GM23338 (cell line): ENCODE measurements at places on chromosomes 4 and X. TPM values are rescaled to one million over a fixed set of nuclear protein-coding genes. Genes with fewer than 3 reads are reported as not detected.

DNA sequence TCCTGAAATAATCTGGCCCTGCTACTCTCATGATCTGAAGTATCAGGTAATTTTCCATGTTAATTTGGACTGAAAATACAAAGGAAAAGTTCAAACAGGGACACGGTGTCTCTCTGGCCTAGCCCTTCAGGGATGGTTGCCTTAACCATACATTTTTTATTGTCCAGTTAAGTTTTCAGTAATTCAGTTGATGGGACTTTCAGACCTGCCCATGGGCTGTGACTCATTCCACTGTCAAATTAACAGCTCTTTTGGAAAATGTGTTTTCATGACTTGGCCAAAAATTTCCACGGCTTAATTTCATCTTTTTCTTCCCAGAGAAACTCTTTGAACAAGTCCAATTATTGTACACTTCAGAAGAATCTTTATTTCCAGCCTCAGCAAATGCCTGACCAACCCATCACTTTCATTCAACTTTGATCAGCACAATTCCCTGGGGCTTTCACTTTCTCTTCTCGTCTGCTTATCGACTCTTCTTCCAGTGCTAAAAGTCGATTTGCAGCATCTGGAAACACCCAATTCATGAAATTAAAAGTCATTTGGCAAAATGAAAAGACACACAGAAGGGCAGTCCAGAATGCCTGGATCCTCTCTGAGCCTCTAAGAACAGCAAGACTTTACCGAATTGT is 293.9 kb downstream of the RAB28 start:
- no peaks in the 10 kb centered on the region; the same call in 1 of the 2 replicates for H3K4me1 ChIP-seq
- H3K4me3 ChIP-seq: no peak overlapping the region
- no peak overlapping the region for H3K27ac ChIP-seq
- no peak for DNase-seq

Gene ELOVL6
- 84.6 and 89.5 TPM in 2 replicates for total RNA-seq

GRCh38 chr4:184893801-184894571 is 68.2 kb upstream of the ACSL1 start:
- H3K36me3 ChIP-seq: no peaks in the 10 kb centered on the region
- no peaks in the 10 kb centered on the region for H3K27me3 ChIP-seq
- no peaks in the 10 kb centered on the region for H3K4me1 ChIP-seq
- no peak overlapping the region for H3K27ac ChIP-seq

GRCh38 chrX:150899191-150899757 is 806 bp upstream of the CD99L2 start:
- H3K4me3 ChIP-seq: peak overlapping the region; percentile 70
- H3K4me1 ChIP-seq: peaks cover 37% of the 10 kb centered on the region
- no peaks in the 10 kb centered on the region for H3K36me3 ChIP-seq
- H3K27me3 ChIP-seq: no peaks in the 10 kb centered on the region
- DNase-seq: peak; percentile 50

- H3K4me3 ChIP-seq: no peak overlapping the region
- no peaks in the 10 kb centered on the region for H3K27me3 ChIP-seq
- H3K4me1 ChIP-seq: no peaks in the 10 kb centered on the region
- no peak overlapping the region for H3K27ac ChIP-seq
- no peaks in the 10 kb centered on the region for H3K36me3 ChIP-seq
- DNase-seq: no peak
Measured at GRCh38 chr4:68617003-68617698, 41.0 kb upstream of the UGT2B17 start.

DNA sequence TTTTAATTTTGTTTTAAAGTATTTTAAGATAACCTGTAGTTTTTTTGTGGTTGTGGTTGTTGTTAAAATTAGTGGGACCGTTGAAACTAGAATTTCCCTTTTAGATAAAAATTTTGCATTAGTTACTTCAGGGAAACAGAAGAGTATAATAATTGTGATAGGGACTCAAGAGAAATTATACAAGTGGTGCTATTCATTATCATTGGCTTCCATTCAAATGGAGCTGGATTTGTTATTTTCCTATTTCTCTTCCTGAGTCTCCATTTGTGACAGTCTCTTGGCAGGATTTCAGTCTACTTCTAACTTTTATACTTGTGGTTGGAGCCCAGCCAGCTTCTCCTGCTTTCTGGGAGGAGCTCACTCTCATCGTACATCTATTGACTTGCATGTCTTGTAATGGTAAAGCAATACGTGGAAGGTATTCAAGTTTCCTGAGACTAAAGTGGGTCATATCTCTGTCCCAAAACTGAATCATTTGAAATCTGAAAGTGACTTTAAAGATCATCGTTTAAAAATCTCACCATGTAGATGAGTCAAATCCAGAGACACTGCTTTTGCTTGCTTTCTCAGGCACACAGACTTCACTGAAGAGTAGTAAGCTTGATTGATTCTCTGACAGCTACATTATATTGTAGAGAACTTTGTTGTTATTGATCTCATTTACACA is 155.8 kb downstream of the RPA4 start:
- no peaks in the 10 kb centered on the region; the same call in 1 of the 2 replicates for H3K4me1 ChIP-seq
- no peak for DNase-seq
- H3K4me3 ChIP-seq: no peak overlapping the region

DNA sequence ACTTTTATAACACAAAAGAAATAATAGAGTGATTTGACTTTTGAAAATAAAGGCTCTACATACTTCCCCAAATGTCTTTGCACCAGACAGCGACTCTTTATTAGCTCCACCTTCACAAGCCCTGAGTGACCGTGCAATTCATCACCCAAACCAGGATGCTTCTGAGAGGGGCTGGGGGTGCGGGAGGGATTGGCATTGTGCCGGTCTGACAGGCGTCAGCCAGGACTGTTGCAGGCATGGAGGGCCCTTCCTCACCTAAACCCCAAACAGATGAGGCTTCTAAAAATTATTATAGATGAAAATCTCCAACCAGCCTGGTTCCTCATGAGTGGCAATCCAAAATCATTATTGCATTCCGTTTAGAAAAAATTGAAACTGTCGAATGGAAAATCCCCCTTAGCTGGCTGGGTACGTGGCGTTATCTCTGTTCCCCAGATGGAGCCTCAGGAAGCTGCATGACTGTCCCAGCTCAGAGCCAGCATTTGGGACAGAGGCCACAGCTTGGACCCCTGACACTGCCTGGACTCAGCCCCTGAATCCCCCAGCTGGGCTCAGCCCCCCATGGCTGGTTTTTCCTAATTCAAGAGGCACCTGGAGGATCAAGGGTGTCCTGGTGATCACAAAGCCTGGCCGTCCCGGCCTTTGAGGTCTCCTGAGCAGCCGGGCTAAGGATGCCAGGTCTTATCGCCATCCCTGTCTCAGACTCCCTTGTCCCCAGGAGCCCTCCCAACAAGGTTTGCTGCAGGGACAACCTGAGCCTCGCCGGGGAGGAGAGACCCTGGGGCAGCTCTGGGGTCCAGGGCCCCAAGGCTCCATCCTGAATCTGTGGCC is 60.4 kb downstream of the SORCS2 start:
- H3K27ac ChIP-seq: no peak overlapping the region
- H3K4me1 ChIP-seq: no peaks in the 10 kb centered on the region
- DNase-seq: no peak
- H3K36me3 ChIP-seq: no peaks in the 10 kb centered on the region
- no peaks in the 10 kb centered on the region for H3K27me3 ChIP-seq

Gene PAGE4
- not detected in 2 replicates for total RNA-seq

Gene NUP62CL
- 6.4 and 11.2 TPM in 2 replicates for total RNA-seq

DNA sequence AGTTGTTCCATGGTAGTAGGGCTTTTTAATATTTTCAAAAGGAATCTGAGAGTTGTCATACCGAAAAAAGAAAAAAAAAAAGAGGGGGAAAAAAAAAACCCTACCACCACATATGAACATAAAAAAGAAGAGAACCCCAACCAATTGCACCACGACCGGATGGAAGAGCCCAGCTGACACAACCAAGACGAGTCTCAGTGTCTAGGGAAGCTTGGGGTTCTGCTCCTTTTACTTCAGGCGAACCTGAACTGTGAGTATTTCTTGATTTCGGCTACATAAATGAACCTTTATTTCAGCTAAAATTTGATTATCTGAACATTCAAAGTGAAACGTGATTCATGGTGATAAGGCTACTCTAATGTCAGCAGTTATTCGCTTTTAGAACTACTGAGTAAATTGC is at the start of gene GPR34:
GPR34 (plus strand) TSS at position 139 of the 400 bp plus-strand sequence. CDS start 6,661 bp downstream, outside the sequence.
- H3K4me3 ChIP-seq: no peak within 1 kb of the TSS
- H3K27me3 ChIP-seq: no peaks in the 10 kb centered on the region
- H3K27ac ChIP-seq: no peak within 1 kb of the TSS

Gene IDH3G
- total RNA-seq: 43.0 and 49.0 TPM in 2 replicates

DNA sequence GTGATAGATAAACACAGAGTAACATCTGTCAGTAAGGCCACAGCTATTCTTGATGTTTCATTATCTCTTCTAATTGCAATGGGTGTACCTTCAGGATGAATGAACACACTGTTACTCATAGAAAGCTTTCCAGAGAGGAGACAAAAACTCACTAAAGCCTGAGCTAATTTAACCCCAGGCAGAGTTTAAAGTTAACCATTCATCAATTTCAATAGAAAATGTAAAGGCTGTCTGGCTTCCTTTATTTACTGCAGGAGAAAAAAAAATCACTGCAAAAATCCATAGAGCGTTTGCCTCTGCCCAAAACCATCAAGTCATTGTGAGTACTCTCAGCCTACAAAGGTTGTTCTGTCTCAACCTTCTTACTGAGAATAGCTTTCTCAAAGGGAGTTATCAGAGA is 376.9 kb downstream of the PPP4R3C start:
- H3K27me3 ChIP-seq: no peaks in the 10 kb centered on the region
- no peak overlapping the region for H3K4me3 ChIP-seq
- H3K36me3 ChIP-seq: no peaks in the 10 kb centered on the region

- DNase-seq: peak; percentile 91
- H3K27me3 ChIP-seq: peaks cover 55% of the 10 kb centered on the region
- no peaks in the 10 kb centered on the region for H3K36me3 ChIP-seq
- H3K4me3 ChIP-seq: peak overlapping the region; percentile 69
- H3K27ac ChIP-seq: no peak overlapping the region
Measured at GRCh38 chr4:127782025-127782274, 172 bp upstream of the HSPA4L start.

Gene SLC49A3
- total RNA-seq: 2.6 and 3.7 TPM in 2 replicates

Gene TMPRSS11D
- total RNA-seq: not detected in 2 replicates

DNA sequence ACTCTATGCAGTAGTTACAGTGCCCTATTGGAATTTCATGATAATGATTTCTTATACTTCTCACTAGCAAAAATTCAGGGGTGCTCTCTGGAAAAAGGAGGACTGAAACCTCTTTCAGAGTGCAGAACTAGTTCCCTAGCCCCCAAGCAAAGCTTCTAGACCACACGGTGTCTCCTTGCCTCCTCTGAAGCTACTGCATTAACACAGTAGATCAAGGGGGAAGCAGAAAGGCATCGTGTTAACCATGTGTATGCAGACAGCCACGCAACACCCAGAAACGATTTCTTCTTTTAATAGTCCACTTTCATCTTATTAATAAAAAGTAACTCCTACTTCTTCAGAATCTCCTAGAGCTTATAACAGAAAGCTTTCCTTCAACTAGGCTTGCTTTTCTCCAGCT is 44.7 kb downstream of the MAML3 start:
- no peak overlapping the region for H3K4me3 ChIP-seq
- DNase-seq: no peak
- H3K36me3 ChIP-seq: no peaks in the 10 kb centered on the region
- no peaks in the 10 kb centered on the region for H3K27me3 ChIP-seq

Gene FGF5
- total RNA-seq: not detected in 2 replicates

GRCh38 chr4:174036111-174036510 is 247.4 kb downstream of the FBXO8 start:
- no peak for DNase-seq
- peaks cover 16% of the 10 kb centered on the region for H3K4me1 ChIP-seq
- no peak overlapping the region for H3K27ac ChIP-seq
- no peaks in the 10 kb centered on the region for H3K36me3 ChIP-seq
- H3K4me3 ChIP-seq: no peak overlapping the region
